ENCODE measurements at places on chromosomes 3 and 15.

DNA sequence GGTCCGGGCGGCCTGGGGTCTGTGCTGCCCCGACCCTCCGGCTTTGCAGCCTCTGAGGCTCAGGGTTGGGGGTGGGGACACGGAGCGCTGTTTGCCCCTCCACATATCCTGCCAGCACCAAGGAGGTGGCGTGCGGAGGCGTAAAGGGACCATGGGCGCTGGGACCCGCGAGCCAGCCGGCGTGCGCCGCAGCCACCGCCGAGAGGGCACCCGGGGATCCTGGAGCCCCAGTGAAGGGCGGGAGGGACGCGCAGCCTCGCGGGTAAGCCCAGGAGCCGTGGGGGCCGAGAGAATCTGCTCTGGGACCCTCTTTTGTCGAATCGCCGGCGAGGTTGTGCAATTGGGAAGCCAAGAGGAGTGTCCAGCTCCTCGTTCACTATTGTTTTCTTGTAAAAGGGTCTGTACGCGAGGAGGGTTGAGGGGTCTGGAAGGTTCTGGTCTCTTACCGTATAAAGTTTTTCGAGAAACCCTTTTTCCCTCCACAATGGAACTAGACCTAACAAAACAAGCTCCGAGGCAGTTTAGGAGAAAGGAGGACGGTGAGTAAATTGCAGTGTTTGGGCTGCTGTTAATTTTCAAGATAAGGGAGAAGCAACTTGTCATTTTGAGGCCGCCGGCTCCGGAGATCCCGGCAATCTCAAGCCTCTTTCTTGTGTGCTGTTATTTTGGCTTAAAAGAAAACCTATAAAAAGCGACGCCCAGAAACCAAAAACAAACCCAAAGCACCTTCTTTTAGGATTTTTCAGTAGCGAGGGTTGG lies 29.9 kb upstream of the ST3GAL6 start:
- DNase-seq: no peak

DNA sequence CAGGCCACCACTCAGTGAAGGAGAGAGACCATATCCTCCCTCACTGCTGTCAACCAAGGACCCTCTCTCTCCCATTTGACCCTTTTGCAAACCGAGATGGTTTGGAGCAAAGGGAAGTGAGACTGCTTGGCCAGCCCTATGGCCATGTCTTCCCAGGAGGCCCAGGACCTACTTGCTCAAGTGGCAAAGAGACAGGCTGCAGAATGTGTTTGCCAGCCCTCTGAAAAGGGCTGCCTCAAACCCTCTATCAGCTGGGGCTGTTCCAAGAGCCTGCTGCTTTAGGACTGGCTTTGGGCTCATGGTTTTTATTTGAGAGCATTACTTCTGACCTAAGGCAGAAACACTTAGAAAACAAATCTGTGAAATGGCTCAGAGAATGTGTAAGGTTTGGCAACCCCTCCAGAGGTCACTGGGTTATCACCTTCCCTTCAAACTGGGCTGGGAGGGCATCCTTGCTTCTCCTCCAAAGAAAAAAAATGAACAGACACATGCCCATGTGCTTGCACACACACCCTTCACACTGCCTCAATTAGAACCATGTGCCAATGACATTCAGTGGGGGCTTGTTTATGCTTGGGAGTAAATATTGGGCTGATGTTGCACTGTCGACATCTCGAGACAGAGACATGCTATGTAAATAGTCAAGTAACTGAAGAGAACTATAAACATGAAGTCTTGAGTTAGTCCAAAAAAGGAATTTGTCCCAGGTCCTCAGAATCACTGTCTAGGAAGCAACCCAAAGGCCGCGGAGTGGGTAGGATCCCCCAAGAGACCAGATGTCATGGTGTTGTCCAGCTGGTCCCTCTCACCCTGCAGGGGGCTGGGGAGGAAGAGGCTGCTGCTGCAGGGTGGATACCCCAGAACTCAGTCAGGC lies 49.8 kb upstream of the CTDSPL start:
- no peak for DNase-seq

DNA sequence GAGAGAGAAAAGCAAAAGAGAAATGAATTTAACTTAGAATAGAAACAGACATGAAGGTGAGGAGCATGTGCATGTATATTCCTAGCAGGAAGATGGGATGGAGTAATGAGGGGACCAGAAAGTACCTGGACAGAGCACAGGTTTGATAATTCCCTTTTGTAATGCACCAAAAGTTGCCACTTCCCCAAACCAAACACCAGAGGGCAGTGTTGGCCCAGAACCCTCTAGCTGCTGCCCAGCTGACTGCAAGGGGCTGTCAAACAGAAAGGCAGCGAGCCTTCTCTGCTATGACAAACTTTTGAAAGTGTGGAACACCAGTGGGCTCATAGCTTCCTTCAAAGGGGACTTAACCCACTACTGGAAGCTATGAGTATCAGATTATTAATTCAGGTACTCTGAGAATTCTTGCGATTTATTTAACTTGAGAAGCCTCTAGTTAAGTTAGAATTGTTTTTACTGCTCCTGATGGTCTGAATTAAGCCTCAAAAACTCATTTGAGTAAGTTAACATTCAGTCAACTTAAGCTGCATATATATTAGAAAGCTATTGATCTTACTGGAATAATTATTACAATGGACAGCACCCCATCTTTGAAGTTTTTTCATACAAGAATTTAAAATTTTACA lies 234.9 kb downstream of the NEK10 start:
- peak; percentile 16 for DNase-seq

- DNase-seq: no peak
These were observed 60.2 kb downstream of the MAP3K13 start for GRCh38 chr3:185423178-185423577.

- no peak for DNase-seq
These were observed 338.2 kb upstream of the SLCO3A1 start for GRCh38 chr15:91515188-91515754.

DNA sequence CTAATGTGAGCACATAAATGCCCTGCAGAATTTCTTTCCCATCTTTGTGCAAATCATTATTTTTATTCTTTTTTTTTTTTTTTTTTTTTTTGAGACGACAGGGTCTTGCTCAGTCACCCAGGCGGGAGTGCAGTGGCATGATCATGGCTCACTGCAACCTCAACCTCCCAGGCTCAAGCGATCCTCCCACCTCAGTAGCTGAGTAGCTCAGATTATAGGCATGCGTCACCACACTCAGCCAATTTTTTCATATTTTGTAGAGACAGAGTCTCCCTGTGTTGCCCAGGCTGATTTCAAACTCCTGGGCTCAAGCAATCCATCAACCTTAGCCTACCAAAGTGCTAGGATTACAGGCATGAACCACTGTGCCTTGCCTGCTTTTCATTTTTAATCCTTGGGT lies 22.9 kb downstream of the DAG1 start:
- no peak for DNase-seq

DNA sequence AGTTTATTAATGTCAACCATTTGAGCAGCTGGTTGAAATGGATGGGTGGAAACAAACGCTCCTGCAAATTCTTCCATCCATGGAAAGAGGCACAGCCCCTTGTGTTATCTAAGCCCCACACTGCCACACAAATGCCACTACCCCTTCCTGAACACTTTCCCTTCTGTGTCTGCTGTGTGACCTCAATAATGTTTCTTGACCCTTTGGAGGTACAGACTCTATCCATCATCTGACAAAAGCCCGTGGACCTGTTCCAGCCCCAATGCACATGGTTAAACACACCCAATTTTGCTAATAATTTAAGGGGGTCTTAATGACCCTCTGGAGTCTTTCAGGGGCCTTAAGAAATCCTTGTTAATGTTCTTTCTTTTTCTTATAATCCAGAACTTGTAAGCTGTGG lies 482.2 kb upstream of the CFAP20DC start:
- DNase-seq: no peak

GRCh38 chr3:81451611-81452010 lies 309.8 kb downstream of the GBE1 start:
- DNase-seq: no peak

GRCh38 chr15:43285609-43286037 lies 18.9 kb upstream of the TGM5 start:
- DNase-seq: peak; percentile 23

DNA sequence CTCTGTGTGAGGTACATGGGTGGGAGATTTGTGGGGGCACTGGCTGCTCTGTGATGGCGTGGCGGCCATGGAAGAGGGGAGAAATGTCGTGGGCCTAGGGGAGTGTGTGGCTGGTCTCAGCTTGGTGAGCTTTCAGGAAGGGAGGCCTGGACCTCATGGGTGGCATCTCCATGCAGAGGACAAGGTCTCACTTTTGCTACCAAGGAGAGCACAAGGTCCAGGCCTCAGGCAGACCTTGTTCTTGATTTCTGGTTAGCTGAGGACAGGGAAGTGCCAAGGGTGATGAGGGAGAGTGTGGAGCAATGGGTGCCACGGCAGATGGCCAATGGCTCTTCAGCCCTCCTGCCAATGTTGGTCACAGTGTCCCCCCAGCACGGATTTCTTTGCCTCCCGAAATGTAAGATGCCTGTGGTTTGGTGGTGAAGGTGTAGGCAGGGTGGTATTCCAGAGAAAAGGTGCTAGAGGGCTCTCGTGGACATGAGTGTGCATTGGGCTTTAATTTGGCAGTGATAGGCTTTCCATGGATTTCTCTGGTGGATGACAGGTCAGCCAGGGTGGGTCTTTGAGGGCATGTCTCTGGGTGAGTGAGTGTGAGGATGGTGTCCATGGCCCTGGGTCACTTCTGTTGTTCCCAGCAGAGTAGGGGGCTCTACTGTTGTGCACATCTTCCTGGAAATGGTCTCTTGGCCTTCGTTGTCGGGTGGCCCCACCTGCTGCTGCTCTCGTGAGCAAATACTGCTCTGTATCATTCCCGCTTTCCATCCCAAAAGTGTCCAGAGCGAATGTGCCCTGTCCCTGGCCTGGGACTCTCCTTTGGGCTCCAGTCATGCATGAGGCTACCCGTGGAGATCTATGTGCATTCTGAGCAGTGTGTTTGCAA lies 108.0 kb downstream of the SNRPN start:
- no peak for DNase-seq

DNA sequence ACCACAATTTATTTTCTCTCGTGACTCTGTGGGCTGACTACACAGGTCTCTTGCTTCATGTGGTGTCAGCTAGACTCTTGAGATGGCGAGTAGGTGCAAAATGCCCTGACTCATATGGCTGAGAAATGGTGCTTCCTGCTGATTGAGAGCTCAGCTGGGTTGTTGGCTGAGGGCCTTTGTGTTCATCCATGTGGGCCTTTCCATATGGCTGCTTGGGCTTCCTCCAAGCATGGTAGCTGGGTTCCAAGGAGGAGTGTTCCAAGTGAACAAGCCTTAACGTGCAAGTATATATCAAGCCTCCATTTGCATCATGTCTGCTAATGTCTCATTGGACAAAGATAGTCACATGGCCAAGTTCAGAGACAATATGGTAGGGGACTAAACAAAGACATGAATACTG lies 164.0 kb downstream of the PDCD6IP start:
- DNase-seq: no peak

DNA sequence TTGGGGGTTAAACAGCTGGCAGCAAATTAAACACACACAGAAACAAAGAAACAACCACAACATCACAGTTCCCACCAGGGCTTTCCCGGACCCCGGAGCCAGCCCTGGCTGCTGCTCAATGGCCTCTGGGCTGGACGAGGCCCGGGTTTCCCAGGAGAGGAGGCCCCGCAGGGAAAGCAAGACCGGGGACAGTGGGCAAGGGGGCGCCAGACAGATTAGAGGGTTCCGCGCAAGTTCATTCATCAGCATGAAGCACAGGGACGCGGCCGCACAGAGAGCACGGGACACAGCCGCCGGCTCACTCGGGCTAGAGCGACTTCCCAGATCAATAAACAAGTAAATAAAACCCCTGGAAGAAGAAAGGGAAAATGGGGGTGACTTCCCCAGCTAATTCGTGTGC lies 66.4 kb upstream of the RPL32 start:
- DNase-seq: no peak

DNA sequence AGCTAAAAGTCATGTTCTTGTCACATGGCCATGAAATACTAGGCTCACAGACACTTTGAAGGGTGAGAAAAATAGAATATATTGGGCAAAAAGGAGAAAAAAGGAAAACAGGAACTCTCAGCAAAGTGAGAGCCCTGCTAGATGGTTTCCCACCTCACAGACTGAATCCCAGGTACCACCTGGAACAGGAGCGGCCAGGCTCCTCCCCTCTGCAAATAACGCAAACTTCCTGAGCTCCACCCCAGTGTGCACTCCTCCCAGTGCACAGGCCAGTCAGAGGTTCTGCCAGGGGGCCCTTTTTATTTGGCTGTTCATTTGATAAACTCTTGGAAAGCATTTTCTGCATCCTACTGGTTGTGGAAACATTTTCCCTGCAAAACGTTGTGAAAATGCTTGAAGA lies 780.4 kb downstream of the TBL1XR1 start:
- DNase-seq: no peak

DNA sequence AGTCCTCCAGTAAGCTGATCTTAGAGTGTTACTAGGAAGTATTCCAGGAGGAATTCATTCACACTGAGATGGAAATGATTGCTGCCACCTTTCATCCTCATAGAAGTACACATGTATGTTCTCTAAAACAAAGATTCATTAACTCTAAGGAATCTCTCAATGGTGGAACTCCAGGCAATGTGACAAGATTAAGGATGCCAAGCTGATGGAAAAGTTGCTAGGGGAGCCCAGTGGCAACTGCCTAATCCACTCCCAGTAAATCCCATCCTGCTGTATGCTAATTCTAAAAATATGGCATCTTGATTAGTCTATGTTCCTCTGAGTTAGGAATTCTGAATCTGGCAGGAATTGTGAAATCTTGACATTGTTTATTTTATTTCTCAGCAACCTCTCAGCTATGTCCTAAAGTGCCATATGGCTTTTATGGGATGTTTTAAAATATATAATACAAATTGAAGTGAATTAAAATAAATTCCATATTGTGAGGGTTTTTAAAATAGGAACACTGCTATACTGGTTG lies 210.0 kb upstream of the TRIM42 start:
- no peak for DNase-seq

DNA sequence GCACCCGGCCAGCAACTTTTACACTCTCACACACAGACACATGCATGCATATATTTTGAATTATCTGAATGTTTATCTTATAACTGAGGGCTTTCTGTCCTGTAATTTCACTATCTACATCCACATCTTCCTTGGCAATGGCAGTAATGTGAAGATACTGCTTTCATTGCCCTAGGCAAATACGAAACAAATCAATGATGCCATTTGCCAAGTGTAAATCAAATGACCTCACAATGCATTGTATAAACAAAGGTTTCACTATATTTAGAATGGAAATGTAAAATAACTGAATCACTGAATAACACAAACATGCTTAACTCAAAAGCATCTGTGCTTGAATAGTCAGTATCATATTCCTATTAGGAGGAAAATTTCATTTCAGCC lies 455.6 kb downstream of the TBL1XR1 start:
- no peak for DNase-seq

DNA sequence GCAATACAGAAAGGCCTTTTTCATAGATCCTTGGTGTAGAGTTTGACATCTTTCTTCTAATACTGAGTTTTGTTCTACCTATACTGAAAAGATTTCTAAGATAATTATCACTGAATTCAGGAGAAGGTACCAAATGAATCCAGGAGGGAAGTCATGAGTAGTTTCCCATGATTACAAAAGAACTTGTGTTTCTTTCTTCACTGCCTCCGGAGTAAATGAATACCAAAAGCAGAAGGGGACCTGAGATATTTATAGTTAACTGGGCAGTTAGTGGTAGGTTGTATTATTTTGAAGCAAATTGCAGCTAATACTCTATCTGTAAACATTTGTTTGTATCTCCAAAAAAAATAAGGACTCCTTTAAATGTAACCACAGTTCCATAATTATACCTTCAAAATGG lies 175.4 kb downstream of the SUCNR1 start:
- DNase-seq: no peak

GRCh38 chr3:139675327-139675726 lies 2.4 kb downstream of the NMNAT3 start:
- no peak for DNase-seq

GRCh38 chr3:19744047-19744446 lies 190.0 kb downstream of the EFHB start:
- DNase-seq: no peak
